ENCODE measurements at places on chromosomes 2 and 18.

DNA sequence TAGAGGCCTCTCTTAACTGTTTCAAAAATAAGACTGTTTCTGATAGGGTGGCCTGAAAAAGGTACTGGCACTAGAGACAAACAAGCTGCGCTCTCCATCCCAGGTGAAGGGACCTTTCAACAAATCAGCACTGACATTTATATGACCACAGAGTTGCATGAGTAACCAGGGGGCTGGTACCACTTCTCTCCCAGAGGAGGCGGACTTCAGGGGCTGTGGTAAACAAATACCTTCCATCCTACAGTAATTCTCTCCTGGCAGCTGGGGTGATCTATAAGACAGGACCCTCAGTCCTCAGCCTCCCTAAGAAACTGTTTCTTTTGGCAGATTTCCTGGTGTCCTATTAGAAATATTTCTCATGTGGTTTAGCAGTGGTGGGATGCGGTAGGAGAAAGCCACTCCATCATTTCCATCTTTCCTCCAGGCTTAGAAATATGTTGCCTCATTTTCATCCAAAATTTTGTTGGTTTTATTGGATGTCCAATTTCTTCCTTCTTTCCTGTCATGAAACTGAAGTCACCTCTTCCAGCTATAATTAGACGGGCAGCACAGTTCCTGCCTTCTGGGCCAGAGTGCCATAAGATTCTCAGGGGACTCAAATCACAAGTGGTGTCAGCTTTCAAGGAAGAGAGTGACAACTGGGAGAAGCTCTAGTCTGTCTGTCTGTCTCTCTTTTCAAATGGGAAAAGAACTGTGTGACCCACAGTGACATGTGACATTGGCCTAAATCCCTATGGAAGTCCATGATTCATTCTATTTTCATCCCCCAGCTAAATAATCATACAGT, 96.4 kb downstream of the CYRIA start:
- no peak for DNase-seq

- no peak for DNase-seq
These were observed 343.8 kb upstream of the EPHA4 start for GRCh38 chr2:221915926-221916325.

- no peak for DNase-seq
These were observed 120.8 kb downstream of the GREB1L start for GRCh38 chr18:21362831-21363230.

DNA sequence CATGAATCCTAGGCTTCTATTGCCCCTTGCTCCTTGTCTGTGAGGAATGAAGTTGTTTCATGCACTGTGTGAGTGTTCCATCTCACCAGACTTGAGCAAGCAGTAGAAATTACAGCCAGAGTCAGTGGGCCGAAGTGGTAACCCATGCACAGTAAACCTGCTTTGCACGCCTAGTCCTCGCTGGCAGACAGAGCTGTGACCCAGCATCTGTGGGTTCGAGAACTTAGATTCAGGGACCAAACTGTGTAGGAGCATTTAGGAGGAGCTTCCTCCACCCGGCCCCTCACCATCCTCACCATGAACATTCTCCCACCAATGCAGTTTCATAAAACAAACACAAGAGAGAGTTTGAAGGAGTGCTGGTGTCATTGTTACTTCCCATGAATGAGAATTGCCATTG, 21.6 kb upstream of the TEX51 start:
- DNase-seq, result no peak

DNA sequence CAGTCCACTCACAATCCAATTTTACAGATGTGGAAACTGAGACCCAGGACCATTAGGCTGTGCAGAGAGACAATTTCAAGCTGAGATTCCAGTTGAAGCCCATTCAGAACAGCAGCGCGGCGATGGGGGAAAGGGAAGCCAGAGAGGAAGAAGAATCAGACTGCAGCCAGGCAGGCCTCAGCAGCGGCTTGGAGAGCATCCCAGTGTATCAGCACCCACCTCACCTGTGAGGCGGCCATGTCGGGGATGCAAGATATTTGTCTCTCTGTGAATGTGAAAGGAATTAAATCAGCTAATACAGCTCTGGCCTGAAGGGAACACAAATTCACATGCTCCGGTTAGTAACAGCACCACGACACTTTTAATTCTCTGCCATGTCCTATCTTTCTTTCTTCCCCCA, 198.0 kb upstream of the SOX11 start:
- DNase-seq, result no peak

DNA sequence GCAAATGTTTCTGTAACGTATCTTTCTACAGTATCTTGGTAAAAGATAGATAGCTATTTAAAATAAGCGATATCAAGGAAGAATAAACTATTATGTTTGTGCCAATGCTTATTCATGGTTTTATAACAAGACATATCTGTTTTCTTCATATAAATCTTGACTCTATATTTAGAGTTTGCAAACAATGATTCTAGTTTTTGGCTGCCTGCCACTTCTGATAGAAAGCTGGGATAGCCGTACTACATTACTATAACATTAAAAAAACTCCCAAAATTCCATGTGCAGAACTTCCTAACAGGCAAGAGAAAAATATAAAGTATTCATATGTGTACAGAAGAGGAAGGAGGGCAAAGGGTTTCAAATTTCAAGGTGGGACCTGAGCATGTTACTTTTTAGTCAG, 985.0 kb downstream of the BCL11A start:
- DNase-seq, result no peak

GRCh38 chr2:158138255-158138654, 36.6 kb downstream of the UPP2 start:
- no peak for DNase-seq

GRCh38 chr2:84940088-84940470, 30.9 kb upstream of the KCMF1 start:
- DNase-seq, result peak; percentile 32

All from stimulated activated naive CD8-positive, alpha-beta T cell treated with anti-CD3 and anti-CD28 coated beads, Interleukin-15, Interleukin-2, amounts not matched to agents 100 U/mL and 50 U/mL, for 24 hours (primary cell).